ENCODE measurements at places on chromosomes 3 and 15. TPM values are rescaled to one million over a fixed set of nuclear protein-coding genes. Genes with fewer than 3 reads are reported as not detected.

DNA sequence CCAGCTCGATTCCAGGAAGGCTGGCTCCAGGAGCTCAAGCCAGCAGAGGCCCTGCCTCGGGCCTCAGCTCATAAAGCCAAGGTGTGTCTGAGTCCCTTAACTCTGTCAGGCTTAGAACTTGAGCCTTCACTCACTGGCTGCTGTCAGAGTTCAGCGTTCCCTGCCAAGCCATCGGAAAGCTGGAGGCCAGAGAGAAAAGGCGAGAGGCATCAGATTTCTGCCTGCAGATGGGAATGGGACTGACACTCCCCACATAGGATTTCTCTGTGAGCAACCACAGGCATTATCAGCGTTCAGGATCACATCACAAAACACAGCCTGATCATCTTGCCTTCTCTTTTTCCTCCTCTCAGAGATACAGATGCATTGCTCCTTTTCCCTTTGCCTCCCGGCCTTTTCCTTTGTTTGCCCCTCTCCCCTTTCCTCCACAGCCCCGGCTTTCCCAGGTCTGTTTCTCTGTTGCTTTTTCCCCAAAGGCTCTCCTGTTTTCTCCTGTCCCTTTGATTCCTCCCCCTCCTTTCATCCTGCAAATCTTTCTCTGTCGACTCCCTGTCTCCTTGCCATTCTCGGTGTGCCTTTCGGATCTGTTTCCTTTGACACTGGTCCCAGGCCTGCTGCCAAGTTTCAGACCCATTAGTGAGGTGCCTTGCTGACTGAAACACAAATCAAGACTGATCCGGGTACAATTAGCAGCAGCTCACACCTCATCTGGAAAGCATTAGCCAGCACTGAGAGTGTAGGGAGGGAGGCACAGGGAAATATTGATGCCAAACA is 44.5 kb upstream of the BOC start:
- peak; percentile 20 for DNase-seq

GRCh38 chr3:156691920-156692319 is 17.5 kb downstream of the TIPARP start:
- DNase-seq = peak; percentile 45

TFRC gene
- 120 TPM for total RNA-seq

CHRNA3 gene
- total RNA-seq = 0.14 TPM

- DNase-seq = no peak
Measured at GRCh38 chr3:134827213-134827612, 32.2 kb downstream of the EPHB1 start.

DNA sequence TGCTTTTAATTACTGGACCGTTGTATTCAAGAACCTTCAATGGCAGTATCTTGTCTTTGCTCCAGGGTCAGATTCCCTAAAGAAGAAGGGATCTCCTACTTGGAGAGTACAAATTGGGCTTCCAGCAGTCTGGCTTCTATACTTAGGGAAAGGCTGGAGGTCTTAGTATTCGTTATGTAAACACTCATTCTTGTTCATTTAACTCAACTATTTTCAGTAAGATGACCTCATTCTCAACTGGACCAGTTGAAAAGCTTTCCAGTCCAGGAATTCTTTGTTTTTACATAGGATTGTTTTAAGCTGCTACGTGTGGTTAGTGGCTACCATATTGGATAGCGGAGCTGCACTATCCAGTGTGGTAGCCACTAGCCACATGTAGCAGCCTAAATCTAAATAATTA is 4.6 kb downstream of the SENP5 start:
- no peak for DNase-seq

- DNase-seq = no peak
Measured at GRCh38 chr3:39220407-39221140, 28.2 kb upstream of the XIRP1 start.

PLA2G4F gene
- not detected for total RNA-seq

- DNase-seq = no peak
Measured at GRCh38 chr15:64125978-64126377, 25.6 kb upstream of the SNX22 start.

- DNase-seq = no peak
Measured at GRCh38 chr15:46786590-46787285, 930.6 kb upstream of the SEMA6D start.

DNA sequence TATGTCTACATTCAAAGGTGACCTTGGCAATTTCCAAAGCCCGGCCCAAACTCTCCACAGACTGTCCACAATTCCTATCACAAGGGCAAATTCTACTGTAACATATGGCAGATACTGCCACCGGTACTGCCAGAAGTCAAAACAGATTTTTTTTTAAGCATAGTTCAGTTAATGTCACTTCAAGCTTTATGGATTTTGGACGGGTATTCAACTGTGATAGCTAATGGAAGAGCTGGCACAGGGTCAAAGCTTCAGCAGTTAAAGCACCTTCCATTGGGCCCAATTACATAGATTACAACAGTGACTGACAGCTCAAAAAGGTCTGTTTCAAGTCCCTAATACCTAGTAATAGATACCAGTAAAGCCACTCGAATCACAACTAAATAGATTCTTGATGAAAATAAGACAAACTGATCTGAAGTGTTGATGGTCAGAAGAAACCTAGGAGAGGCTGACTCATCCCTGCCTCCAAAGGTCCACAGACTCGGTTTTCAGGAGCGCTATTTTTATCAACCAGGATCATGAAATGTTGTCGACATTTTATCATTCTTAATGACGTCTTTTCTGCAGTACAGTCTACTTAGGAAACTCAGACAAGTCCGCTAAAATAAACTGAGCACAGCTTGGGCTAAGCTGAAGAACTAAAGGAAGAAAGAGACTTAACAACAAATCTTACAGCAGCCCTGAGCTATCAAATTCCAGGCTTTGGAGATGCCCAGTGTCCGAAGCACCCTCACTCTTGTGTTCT is 38.7 kb downstream of the ANXA2 start:
- peak; percentile 73 for DNase-seq

- DNase-seq = no peak
Measured at GRCh38 chr15:66133247-66133885, 120.2 kb downstream of the MEGF11 start.

DNA sequence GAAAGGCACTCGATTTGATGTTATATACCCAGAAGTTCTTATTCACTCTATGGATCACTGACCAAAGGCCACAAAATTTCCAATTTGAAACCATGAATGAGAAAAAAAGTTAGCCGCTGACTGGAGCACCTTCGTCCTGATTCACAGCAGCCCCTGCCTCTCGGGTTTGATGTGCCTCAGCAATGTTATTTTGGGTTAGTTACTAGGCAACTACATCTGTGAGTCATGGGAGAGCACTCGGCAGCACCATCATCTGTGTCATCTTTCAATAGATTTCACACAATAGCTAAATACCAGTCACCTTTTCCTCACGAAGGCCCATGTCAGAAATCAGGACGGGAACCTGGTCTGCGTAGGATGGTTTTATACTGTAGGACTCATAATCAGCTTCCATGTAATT is 269.2 kb downstream of the ZBBX start:
- peak; percentile 38 for DNase-seq

GRCh38 chr15:76576523-76577279 is 240.1 kb downstream of the ISL2 start:
- peak; percentile 42 for DNase-seq

DPPA2 gene
- not detected for total RNA-seq

GRCh38 chr3:126959921-126960603 is 22.9 kb upstream of the PLXNA1 start:
- DNase-seq = peak; percentile 78

- no peak for DNase-seq
Measured at GRCh38 chr3:143201045-143201444, 81.5 kb downstream of the CHST2 start.

DNA sequence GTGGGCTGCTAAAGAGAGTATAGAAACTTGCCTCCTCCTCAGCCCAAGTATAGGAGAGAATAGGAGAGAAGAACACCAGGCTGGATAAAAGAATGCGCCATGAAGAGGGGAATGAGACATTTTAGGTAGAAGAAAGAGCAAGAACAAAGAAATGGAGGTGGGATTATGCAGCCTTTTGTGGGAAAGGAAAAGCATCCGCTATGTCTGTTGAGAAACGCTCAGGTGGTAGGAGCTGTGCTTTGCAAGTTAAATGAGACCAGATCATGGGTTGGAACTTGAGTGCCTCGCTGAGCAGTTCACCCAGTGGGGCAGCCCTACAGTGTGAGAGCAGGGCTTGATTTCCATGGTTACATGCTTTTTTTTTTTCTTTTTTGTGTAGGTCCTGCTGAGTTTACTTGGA is 11.5 kb upstream of the RTP1 start:
- DNase-seq = no peak

DNA sequence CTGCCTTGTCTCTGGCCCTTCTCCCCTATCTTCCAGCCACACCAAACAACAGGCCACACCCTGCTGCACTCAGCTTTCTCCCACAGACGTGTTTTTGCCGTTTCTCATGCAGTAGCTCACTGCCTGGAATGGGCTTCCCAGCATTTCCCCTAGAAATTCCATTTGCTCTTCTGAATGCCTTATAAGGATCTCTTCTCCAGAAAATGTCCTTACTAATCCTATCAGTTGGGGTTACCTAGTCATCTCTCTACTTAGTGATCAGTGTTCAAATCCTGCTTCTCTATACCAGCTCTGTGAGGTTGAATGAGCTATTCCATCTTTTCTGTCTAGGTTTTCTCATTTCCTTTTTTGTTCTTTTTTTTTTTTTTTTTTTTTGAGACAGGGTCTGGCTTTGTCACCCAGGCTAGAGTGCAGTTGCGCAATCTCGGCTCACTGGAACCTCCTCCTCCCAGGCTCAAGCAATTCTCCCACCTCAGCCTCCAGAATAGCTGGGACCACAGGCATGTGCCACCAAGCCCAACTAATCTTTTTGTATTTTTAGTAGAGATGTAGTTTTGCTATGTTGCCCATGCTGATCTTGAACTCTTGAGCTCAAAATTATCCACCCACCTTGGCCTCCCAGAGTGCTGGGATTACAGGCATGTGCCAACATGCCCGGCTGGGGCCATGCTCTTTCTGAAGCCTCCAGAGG is 98.2 kb upstream of the CHD2 start:
- peak; percentile 94 for DNase-seq

DNA sequence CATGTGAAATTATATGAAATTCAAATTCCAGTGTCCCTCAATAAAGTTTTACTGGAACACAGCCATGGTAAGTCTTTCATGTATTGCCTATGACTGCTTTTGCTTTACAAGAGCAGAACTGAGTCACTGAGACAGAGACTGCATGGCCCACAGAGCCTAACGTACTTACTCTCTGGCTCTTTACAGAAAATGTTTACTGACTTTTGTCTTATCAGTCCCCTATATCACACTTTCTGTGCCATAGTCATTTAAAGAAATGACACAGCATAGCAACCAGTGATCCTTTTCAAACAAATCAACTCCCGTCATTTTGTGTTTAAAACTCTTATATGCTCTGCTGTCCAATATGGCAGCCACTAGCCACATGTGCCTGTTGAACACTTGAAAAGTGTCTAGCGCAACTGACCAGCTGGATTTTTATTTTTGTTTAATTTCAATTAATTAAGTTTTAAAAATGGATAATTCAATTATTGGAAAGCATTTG is 129.7 kb upstream of the CDIN1 start:
- peak; percentile 35 for DNase-seq

GRCh38 chr15:37902126-37902525 is 32.3 kb upstream of the TMCO5A start:
- no peak for DNase-seq

DNA sequence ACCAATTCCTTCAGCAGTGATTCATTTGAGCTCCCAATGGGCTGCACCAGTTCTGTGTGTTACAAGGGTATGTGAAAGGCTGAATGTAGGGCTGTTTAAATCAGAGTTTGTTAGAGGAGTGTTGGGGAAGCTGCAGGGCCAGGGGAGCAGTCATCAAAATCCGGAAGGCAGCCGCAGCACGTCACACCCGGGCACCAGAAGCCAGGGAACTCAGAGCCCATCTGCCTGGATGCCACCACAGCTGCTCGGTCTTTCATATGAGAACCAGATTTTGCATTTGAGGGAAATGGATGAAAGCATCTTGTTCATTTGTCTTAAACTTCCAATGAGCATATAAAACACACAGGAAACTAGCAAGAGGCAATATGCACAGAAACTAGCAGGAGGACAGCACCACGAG is 24.2 kb upstream of the NEO1 start:
- no peak for DNase-seq

- no peak for DNase-seq
Measured at GRCh38 chr3:187027531-187028278, 97.4 kb downstream of the ST6GAL1 start.

- DNase-seq = no peak
Measured at GRCh38 chr3:120756061-120756460, 13.5 kb downstream of the GTF2E1 start.

LAMB2 gene
- total RNA-seq = 192 TPM

DNA sequence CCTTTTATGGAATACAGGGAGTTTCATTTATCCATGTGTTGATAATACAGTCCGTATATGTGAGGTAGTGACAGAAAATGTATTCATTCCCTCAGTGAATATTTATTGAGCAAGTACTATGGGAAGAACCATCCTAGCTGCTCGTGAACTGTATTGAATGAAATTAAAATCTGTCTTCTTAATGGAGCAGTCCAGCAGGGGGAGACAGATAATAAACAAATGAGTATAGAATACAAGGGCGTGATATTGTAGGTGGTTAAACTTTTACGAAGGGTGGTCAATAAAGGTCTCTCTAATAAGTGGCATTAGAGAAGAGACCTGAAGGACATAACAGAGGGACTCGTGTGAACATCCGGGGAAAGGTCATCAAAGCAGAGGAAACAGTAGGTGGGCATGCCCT is 62.7 kb upstream of the OSTN start:
- DNase-seq = peak; percentile 38

- peak; percentile 63 for DNase-seq
Measured at GRCh38 chr15:58957101-58957973, 23.9 kb upstream of the SLTM start.

GRCh38 chr15:35751413-35752133 is 205.6 kb upstream of the DPH6 start:
- DNase-seq = peak; percentile 86

USP50 gene
- not detected for total RNA-seq

CCR1 gene
- not detected for total RNA-seq

- no peak for DNase-seq
Measured at GRCh38 chr15:94745371-94745770, 514.0 kb downstream of the MCTP2 start.

GJD2 gene
- total RNA-seq = not detected

SCN5A gene
- total RNA-seq = 1.7 TPM

GRCh38 chr15:39124553-39125171 is 456.2 kb upstream of the THBS1 start:
- no peak for DNase-seq

ARPP21 gene
- not detected for total RNA-seq

GRCh38 chr3:169146866-169147237 is 516.7 kb downstream of the MECOM start:
- peak; percentile 12 for DNase-seq

DNA sequence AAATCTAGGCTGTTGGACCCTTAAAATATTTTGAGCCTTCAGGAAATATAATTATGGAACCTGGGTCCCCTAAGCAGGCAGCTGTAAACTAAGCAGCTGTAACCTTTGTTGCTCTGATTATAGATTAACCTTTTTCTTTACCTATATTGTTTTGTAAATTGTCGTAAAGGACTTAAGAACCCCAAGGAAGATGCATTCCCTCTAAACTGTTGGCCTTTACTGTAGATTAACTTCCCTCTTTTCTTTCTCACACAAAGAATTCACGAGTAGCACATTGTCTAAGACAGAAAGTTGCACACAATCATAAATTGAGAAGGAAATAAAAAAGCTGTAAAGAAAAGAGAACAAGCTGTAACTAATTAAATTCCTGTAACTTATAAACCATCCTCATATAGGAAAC is 877.3 kb downstream of the ROBO2 start:
- DNase-seq = no peak
